ENCODE measurements at places on chromosomes 5 and 9.

DNA sequence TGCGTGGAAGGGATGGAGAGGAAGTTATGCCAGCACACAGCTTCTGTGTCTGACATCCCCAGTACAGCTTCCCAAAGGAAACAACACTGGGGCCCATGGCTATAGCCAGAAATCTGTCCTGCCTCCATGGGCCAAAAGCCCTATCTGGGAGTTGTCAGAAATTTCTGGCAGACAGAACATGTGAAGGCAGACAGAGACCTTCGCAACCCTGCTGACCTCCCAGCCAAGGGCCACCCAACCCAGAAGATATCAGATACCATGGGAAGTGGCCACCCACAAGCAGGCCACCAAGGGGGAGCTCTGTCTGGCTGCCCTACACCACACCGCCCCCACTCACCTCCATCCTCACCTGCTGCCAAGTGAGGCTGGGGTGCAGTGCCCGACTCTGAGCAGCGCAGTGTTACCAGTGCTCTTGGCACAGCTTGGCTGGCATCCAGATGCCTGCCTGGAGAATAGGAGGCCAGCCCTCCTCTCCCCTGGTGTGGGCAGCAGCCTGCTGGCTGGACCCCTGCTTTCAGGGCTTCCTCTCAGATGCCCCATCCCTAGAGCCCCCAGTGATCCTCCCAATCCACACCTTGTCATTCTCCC, 61.6 kb upstream of the NEURL1B start:
- DNase-seq: no peak

DNA sequence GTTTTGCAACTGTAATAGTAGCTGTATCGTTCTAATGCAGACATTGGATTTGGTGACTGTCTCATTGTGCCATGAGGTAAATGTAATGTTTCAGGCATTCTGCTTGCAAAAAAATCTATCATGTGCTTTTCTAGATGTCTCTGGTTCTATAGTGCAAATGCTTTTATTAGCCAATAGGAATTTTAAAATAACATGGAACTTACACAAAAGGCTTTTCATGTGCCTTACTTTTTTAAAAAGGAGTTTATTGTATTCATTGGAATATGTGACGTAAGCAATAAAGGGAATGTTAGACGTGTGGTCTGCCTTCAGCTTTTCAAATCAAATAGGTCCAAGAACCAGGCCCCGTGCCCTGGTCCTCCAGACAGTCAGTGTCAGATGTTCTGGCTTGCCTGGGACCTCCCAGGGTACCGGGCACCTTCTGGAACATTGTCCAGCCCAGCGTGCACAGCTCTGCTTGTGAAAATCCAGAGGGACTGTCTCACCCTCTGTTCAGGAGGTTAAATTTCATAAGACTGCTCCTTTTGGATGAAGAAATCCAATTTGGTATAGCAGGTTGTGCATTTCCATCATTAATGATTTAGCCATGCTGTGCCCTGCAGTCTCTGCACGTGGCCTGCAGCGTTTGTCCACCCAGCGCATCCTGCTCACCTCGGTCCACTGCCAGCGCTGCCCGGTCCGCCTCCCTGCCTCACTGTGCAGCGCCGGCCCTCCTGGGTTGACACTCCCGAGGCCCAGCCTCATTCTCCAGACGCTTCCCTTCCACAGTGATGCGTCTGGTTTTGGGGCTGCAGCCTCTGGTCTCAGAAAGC, 6.6 kb upstream of the AHRR start:
- DNase-seq: no peak

- no peak for DNase-seq
These were observed 172.4 kb downstream of the HINT1 start for GRCh38 chr5:130992621-130993020.

GRCh38 chr9:9326749-9327148, 1286.1 kb downstream of the PTPRD start:
- no peak for DNase-seq

DNA sequence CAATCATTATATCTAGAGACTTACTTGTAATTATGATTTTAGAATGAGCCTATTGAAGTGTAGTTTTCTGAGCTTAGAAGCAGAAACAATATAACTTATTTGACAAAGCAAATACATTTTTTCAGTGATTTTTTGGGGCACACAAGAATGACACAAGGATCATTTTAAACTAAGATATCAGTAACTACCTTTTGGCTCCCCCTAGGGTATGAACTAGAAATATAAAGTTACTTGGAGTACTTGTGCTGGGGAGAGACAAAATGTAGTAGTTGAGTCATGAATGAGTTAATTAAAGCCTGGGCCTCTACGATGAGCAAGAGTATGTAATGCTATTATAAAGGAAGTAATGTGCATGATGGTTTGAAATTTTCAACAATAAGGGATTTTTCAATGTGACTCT, 1244.1 kb upstream of the ACO1 start:
- DNase-seq: peak; percentile 64

DNA sequence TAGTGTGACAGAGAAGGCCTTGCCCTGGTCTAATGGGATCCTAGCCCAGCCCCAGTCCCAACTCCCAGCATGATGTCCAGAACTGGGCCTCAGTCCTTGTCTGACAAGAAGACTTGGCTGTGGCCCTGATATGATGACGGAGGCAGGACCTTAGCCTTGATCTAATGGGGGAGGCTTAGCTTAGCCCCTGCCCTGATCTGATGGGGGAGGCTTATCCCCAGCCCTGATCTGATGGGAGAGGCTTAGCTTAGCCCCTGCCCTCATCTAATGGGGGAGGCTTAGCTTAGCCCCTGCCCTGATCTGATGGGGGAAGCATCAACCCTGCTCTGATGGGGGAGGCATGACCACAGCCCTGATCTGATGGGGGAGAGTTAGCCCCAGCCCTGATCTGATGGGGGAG, 3.7 kb downstream of the PKN3 start:
- DNase-seq: no peak

- no peak for DNase-seq
These were observed 110.1 kb upstream of the LPAR1 start for GRCh38 chr9:111148052-111149017.

GRCh38 chr5:17216974-17217492, 398 bp upstream of the BASP1 start:
- peak; percentile 74 for DNase-seq

DNA sequence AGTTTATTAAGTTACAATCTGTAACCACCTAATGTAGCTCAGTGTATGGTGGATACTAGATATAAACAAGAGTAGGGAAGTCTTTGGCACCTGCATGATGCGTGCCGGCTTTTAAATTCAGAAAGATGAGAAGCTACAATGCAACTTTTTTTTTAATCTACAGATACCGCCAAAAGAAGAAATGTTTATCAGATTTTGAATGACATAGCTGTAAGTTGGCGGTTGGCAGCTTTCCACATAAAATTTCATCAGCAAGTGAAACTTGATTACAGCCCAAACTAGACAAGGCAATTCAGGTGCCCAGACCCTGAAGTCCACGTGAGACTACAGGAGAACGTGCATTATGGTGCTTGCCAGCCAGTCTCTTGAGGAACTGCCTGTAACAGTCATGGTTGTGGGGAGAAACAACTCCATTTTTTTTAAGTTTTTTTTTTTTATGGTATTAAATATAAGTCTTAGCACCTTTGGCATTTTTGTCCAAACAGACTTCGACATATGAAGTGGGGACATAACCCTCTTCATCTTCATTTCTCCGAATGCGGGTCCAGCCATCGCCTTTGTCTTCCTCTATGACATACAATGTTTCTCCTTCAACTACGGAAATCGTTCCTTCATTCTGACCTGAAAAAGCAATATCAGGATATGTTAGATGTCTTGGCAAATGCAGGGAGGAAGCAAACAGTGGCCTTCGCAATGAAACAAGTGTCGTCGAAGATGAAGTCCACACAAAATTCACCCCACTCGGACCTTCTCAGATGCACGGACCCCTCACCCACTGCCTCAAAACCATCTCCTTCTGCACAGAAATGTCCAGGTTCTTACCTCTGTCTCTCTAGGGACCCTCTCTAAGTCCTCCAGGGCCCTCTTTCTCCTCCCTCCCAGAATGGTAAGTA, 60.4 kb downstream of the USP20 start:
- DNase-seq: no peak

- no peak for DNase-seq
These were observed 290.4 kb upstream of the NR4A3 start for GRCh38 chr9:99531313-99531712.

DNA sequence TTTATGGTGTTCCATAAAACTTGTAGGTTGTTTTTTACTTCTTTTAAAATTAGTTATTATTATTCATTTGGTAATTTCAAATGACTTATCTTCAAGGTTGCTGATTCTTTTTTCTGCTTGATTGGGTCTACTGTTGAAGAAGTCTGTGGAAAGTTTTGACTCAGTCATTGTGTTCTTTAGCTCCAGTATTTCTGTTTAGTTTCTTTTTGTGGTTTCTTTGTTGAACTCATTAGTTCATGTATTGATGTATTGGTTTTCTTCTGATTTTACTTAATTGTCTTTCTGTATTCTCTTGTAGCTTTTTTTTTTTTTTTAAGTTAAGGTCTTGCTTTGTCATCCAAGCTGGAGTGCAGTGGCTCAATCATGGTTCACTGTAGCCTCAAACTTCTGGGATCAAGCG, 345.4 kb upstream of the MEF2C start:
- DNase-seq: no peak

- DNase-seq: no peak
These were observed 509.7 kb upstream of the CLINT1 start for GRCh38 chr5:158368686-158369085.

DNA sequence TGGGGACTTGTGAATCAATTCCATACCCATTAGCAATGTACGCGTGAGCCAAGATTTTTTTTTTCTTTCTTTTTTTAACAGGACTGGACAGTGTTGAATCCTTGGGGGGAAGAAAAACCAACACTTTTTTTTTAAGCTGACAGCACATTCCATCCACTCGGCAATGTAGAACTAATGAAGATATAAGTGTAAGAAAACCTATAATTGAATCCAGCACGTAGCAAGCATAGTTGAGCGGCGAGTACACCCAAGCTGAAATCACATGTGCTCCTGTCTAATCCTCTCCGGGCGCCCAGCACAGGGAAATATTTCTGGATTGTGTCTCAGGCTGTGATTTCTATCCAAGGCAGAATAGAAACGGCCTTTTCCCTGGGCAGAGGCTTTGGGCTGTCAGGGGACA, 118.2 kb downstream of the BOD1 start:
- DNase-seq: no peak

- DNase-seq: no peak
These were observed 822.7 kb downstream of the DTWD2 start for GRCh38 chr5:118165619-118166018.

GRCh38 chr5:9479990-9480389, 65.9 kb downstream of the SEMA5A start:
- DNase-seq: no peak
